A549 treated with Mapracorat at 1 μM for 4 hours (cell line): ENCODE measurements at places on chromosomes 3 and 15. TPM values are rescaled to one million over a fixed set of nuclear protein-coding genes. Genes with fewer than 3 reads are reported as not detected.

Gene PIF1
- 11.6 to 23.5 TPM (median 16.4 TPM) in 5 replicates for total RNA-seq

Gene SMCO1
- total RNA-seq, result not detected in 5 replicates

Gene FGF7
- not detected in 5 replicates for total RNA-seq

Gene ANKRD34C
- not detected in 5 replicates for total RNA-seq

Gene MST1R
- 6.1 to 8.3 TPM (median 7.6 TPM) in 5 replicates for total RNA-seq

Gene CHRM5
- 0.03 to 0.04 TPM in 2 of 5 replicates, not detected in the others for total RNA-seq

Gene ACP3
- 0.07 to 0.08 TPM in 2 of 5 replicates, not detected in the others for total RNA-seq

Gene CPN2
- total RNA-seq, result not detected in 5 replicates
